ENCODE measurements at places on chromosomes 6 and 20.

DNA sequence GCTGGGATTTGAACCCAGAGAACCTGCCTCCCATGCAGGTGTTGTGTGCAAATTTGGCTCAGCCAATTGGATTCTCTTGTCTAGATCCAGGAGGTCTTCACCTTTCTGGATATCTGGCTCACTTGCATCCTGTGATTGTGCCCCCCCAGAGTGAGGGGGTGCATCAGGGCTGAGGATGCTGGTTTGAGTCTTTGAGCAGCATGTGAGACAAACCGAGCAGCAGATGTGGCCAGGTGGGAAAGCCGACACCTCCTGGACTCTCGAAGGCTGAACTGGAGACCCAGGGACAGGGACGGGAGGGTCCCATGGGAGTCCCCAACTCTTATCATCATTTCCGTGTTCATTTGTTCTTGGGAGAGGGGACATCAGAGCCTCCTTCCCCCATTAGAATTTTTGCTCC lies 30.6 kb upstream of the SULF2 start:
- no peak for DNase-seq

DNA sequence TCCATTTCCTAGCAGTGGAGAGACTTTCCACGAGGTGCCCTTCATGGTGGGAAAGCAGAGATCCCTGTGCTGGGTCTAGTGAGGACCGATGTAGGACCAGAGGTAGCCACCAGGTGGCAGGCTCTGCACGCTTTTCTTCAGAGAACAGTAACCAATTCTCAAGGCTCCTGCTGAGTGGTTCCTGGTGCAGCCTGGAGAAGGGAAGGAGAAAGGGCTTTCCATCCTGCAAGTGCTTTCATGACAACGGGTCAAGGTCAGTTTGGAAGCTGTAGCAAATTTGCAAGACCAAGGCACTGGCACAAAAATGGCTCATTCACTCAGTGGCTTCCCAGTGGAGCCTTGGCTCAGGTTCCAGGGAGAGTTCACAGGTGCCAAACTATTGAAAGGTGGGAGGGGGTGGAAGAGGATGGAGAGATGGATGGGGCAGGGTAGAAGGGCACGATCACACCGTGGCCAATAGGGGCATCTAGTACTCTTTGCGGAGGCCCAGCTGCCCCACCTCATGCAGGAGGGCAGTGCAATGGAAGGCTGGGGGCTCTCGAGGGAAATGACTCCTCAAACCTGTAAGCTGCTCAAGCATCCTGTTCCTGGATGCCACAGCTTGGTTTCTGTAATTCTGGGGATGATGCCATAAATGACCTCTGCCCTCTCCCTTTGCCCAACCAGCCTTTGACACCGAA lies 25.5 kb upstream of the KCNK16 start:
- peak; percentile 93 for DNase-seq

GRCh38 chr20:39623584-39624234 lies 661.6 kb downstream of the DHX35 start:
- DNase-seq: peak; percentile 40

DNA sequence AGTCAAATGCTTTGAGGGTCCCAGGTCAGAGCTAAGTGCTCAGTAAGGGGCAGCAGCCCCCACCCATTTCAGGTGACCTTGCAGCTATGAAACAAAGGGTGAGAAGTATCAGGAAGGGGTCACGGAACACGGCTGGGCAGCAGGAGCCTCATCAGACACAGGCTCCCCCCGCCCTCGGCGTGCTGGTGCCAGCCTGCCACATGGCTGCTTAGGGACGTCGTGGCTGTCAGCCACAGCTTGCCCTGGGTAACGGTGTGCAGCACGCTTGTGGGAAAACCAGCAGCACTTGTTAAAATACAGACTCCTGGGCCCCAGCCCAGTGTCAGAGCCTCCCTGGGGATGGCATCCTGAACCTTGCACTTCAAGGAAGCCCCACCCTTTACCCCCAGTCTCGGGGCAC lies 39.3 kb downstream of the SSR1 start:
- no peak for DNase-seq

DNA sequence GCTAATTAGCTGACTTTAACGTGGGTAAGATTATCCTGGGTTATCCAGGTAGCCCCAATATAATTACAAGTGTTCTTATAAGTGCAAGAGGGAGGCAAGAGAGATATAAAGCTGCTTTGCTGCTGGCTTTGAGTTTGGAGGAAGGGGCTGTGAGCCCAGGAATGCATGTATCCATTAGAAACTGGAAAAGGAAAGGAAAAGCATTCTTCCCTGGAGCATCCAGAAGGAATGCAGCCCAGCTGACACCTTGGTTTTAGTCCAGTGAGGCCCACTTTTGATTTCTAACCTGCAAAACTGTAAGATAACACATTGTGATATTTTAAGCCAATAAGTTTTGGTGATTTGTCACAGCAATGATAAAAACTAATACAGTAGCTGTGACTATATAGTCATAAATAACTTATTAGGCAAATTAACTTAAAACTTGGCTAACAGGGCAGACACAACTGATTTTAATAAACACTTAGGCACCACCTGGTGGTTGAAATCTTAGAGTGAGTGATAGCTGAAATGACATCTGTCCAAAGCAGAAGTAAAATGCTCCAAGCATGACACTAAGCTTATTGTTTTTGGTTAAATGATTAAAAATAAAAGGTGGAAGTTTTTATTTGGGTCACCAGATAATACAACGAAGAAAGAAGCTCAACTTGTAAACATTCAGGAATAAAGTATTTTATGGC lies 35.6 kb downstream of the ADGRF4 start:
- no peak for DNase-seq

DNA sequence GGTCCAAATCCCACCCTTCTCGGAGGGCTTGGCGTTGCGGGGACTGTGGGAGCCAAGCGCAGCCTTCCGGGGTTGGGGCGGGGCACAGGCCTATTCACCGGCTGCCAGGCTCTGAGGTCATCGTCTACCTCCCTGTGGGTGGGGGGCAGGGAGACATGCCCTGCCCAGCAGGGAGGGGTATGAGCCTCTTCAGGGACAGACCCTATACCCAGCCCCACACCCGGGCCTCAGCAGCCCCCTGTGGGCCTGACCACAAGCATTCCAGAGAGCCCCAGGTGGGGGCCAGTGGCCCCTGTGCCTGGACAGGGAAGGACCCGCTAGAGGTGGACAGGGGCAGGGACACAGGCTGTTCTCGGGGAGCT lies 11.6 kb downstream of the LAMA5 start:
- DNase-seq: no peak

GRCh38 chr6:22019857-22020256 lies 277.0 kb downstream of the PRL start:
- DNase-seq: no peak

- no peak for DNase-seq
Measured at GRCh38 chr6:137762168-137763090, 104.6 kb upstream of the TNFAIP3 start.

DNA sequence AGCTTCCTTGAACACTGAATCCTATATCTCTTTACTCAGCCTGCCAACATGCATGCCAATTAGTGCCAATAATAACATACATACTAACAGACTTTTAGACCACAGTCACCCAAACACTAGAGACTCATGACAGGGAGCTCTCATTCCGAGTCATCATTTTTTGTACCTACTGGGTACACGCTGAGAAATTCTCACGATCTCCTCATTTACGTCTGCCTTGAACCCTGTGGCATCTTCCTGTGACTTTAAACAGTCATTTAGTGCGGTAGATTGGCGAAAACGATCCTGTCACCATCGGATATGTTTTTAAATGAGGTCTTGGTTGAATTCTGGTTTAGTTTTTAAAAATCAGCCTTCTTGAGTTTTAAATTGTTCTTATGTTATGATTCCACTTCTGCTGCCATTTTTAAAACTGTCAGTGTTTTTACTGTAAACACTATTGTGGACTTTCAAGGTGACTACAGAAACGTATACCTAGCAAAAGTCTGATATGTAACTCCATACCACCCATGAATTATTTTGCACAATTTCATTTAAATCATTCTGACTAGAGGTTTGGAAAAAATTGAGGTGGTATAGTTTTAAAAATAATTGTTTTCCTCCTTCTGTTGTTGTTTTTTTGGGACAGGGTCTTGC lies 275.4 kb downstream of the TSHZ2 start:
- no peak for DNase-seq

GRCh38 chr20:34541264-34541901 lies 17.1 kb upstream of the MAP1LC3A start:
- DNase-seq: no peak

GRCh38 chr6:26097268-26097875 lies 10.1 kb downstream of the HFE start:
- peak; percentile 61 for DNase-seq

GRCh38 chr6:18022398-18023231 lies 35.2 kb upstream of the KIF13A start:
- peak; percentile 84 for DNase-seq

- DNase-seq: no peak
Measured at GRCh38 chr6:32128751-32129296, 778 bp upstream of the ATF6B start.

DNA sequence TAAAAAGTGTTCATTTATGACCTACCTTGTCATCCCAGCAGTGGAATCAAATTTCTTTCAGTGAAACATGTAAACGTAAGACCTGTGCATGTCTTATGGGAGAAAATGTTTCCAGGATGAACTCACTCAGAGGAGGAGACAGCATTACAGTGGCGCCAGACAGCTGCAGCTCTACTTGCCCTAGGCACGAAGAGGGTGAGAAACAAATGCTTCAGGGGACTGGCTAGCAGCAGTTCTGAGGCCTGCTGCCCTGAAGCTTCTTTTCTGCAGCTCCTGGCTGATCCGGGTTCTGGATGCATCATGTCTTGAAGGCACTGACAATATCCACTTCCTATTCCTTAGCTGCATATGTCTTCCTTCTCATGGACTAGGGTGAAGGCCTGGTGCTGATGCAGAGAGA lies 120.2 kb downstream of the QRSL1 start:
- peak; percentile 51 for DNase-seq

DNA sequence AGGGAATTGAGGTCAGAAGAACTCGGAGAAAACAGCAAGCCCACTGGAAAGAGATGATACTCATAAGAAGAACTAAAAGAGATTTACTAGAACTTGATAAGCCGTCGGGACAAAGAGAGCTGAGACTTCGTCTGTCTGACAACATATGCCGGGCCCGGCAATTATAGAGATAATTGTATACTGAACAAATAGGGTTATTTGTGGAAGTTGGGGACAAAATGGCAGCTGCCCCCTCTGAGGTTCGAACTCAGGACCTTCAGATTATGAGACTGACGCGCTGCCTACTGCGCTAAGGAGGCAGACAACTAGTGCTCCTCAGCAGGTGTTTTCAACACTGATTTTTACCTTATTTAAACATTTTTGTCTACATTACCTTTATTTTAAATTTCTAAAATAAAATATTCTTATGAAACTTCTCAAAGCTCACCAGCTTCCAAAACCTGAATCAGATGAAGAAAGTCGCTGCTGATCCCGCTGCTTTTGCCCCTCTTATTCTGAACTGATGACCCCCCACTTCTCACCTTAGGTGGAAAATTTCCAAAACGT lies 29.3 kb upstream of the TRIM27 start:
- peak; percentile 58 for DNase-seq

DNA sequence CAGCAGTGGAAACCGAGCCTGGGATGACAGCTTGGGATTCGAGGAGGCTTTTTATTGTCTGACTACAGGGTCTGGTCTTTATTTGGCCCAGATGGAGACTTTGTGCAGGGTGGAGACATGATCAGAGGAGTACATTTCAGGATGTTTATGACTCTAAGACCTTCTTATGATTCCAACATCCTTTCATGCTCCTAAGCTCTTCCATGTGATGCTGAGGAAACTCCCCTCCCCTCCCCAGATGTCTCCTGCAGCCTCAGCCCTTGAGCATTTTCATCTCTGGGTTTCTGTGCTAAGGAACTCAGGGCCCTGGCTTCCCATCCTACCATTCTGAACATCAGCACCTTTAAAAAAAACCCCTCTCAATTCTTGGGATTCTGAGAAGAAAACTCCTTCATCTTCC lies 186.6 kb downstream of the SOX4 start:
- DNase-seq: no peak

DNA sequence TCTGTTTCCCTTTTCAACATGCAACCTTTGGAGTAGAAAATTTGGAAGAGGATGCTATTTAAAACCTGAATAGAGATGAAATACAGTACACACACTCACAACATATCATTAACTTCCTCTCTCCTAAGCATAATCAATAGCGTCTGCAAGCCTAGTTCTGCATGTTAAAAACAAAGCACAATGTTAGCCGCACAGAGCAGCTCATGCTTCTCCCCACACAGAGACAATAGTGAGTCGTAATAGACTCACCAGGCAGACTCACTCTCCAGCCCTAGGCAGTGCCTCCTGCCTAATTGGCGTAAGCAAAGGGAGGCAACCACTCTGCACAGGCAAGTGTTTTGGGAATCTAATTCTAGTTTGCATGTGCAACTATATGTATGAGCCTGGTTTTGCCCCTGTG lies 45.8 kb upstream of the ARID1B start:
- peak; percentile 43 for DNase-seq
